ENCODE measurements at places on chromosomes 1 and 21.

DNA sequence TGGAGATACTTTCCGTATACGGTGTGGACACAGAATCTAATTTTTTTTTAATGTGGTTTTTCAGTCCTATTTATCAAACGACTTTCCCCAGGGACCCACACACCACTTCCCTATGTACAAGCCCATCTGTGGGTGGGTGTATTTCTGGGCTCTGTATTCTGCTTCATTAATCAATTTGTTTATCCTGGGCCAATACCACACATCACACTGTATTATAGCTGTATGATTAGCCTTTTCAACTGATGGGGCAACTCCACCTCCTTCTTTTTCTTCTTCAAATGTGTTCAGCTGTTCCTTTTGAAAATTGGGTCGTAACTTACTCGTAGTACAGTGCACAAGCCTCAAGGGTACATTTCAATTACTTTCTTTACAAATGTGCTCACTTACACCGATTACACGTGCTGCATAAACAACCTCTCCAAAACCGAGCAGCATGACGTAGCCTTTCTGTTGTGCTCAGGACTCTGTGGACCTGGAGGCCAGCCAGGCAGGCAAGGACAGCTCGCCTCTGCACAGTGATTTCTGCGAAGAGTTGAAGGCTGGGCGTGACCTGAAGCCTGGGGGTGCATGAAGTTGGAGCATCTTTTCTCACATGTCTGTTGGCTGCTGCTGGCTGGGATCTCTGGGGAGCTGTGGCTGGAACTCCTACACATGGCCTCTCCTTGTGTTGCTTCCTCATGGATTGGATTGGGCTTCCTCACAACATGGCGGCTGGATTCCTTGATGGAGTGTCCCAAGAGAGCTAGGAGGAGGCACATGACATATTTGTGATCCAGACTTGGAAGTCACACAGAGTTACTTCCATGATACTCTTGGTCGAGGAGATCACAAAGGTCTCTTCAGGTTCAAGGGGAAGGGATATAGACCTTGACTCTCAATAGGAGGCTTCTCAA lies 126.5 kb downstream of the CRYAA start:
- no peak for DNase-seq

DNA sequence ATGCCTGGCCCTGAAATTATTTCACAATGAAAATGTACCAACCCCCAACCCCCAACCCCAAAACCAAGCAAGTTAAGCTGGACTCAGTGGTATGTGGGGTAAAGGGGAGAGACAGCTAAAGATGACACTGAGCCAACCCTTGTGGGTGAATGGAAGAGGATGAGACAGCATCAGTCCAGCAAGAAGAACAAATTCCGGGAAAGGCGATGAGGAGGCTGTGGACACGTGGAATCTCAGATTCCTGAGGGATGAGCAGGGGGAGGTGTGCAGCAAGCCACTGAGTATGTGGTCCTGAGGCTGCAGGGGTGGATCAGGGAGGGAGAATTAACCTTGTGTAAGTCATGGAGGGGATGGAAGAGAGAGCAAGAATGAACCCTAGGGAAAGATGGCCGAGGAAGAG lies 14.4 kb upstream of the ZNF362 start:
- DNase-seq: no peak

DNA sequence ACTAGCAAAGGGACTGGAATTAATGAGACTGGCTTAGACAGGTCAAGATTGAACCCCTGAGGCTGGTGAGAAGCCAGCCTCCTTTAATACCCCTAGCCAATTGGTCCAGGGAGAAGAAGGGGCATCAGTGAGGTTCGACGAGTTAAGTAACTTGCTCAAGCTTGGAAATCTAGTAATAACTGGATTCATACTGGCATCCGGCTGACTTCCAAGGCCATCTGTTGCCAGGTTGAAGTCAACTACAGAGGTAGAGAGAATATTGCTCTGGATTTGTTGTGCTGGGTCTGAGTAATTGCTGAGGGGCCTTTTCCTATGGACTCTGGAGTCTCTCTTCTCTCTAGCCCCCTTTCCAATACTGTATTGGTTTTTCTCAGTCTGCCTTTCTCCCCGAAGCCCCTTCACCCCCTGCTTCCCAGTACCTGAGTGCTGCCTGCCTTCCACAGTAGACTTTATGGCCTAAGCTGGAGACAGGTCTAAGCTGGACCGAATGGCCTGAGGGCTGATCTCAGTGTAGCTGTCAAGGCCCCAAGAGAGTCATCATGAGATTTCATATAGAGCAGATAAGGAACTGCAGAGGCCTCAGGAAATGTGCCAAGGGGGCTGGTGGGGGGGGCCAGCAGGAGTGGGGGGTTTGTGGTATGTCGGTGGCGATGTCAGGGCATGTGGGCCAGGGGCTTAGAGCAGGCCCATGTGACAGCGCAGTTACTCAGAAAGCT lies 42.4 kb upstream of the IL19 start:
- DNase-seq: no peak

DNA sequence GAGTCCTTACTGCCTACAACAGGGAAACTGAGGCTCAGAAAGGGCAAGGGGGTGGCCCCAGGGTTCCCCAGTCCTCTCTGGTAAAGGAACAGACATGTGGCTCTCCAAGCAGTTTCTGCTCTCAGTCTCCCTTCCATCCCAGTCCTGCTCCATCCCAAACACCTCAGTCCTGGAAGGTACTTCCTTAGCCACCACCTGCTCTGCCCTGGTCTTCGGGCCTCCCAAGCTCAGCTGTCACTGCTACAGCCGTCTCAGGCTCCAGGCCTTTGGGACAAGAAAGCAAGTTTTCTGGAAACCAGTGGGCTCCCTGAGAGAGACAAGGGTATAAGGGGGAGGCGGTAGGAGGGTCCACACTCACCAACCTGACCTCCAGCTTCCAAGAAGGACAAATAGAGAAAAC lies 23.1 kb upstream of the ADGRB2 start:
- DNase-seq: no peak

GRCh38 chr1:84356881-84357280 lies 41.4 kb upstream of the DNASE2B start:
- DNase-seq: no peak

DNA sequence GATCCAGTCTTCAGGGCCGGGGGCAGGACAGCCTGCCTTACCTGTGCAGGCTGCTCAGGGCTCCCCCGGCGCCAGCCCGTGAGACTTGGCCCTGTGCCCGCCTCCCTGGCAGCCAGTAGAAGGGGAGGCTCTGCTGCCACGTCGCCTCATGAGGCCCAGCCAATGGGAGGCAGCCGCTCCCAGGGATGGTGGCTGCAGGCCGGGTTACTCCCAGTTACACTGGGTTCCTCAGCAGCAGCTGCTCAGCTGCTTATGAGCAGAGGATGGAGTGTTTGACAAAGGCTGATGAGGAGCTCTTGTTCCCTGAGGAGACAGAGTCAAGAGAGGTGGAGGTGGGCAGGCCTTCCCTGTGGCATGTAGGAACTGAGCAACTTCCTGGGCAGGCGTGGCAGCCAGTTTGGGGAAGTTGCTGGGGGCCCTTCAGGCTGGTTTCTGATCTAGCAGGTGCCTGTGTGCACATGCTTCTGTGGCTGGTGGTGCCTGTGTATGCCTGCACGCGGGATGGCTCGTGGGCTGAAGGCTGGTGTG lies 5.5 kb downstream of the MFSD2A start:
- DNase-seq: no peak

GRCh38 chr1:4518621-4519020 lies 135.8 kb upstream of the AJAP1 start:
- no peak for DNase-seq

- DNase-seq: no peak
Measured at GRCh38 chr21:45263534-45263933, 24.2 kb downstream of the POFUT2 start.

DNA sequence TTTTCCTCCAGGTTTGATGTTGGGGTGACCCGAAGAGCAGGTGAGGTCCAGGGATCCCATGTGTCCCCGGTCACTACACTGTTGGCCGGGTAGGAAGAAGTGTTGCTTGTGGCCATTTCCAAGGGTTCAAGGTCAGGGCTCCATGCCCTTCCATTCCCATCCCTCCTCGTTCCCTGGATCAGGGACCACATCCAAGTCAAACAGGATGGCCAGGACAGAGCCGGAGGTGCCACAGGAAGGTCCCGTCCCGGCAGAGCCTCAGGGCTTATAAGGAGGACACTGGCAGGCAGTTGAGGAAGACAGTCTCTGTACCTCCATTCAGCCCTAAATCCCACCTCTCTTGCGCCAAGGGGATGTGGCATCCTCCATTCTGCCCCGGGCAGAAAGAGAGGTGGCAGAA lies 22.0 kb upstream of the FAM131C start:
- DNase-seq: no peak

- DNase-seq: no peak
Measured at GRCh38 chr1:201938440-201939035, 7.8 kb downstream of the LMOD1 start.

DNA sequence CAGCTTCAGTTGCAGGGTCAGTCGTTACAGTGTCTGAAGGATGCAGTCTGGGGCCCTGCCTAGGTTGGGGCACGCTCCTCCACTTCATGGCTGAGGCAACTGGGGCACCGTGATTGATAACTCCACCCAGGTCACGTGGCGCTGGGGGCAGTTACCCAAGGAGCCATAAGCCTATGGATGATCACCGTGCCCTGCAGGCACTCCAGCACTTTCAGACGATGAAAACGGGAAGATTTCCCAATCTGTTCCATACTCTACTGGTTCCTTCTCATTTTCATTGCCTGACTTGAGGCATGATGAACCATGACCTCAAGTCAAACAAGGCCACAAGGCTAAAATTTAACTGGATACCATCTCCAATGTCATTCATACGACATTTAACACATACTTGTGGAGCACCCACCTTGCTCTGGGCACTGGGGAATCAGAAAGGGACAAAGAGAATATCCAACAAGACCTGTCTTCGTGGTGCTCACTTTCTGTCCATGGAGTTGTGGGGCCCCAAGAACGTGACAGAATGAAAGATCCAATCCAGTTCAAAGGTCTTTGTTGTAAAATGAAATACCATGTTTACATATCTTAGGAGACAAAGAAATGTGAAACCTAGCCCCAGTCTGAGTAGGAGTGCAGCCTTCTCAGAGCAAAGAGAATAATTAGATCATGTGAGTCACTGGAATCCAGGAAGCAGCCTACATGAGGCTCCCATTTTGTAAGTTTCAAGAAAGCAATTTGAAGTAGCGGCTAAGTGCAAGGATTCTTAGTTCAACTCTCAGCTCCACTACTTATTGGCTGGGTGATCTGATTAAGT lies 39.4 kb upstream of the SPOCD1 start:
- DNase-seq: no peak

- DNase-seq: no peak
Measured at GRCh38 chr21:34994766-34995631, 54.1 kb downstream of the RUNX1 start.

DNA sequence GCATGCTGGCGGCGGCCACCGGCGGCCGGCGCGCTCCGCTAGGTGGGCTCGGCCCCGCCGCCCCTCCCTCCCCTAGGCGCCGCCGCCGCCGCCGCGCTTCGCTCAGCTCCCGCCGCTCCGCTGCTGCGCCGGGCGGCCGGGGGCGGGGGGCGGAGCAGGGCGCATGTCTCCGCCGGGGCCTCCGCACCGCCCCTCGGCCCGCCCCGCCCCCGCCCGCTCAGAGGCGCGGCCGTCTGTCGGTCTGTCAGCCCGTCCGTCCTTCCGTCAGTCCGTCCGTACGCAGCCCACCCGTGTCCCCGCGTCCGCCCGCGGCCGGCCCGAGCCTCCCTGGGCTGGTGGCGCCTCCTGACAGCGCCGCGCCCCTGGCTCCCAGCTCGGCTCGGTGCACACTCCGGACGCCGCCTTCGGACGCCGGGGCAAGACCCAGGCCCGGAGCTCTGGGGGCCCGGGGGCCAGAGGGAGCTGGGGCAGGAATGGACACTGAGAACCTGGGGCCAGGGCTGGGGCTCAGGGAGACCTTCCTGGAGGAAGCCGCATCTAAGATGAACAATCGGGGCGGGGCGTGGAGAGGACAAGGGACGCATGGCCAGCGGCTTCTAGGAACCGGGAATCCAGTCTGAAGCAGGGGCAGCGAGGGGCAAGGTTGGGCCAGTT lies at the start of gene GPR153:
TSS of gene GPR153 (minus strand) at position 138 of the 654 bp plus-strand sequence. CDS start 6,193 bp downstream, outside the sequence.
- peak; percentile 44 for DNase-seq

GRCh38 chr1:115654125-115654524 lies 12.4 kb downstream of the VANGL1 start:
- DNase-seq: no peak

- DNase-seq: no peak
Measured at GRCh38 chr1:201360486-201360885, 17.0 kb downstream of the TNNT2 start.

- no peak for DNase-seq
Measured at GRCh38 chr1:97340951-97341350, 579.9 kb downstream of the DPYD start.

GRCh38 chr1:182200025-182200812 lies 138.7 kb upstream of the ZNF648 start:
- DNase-seq: no peak

DNA sequence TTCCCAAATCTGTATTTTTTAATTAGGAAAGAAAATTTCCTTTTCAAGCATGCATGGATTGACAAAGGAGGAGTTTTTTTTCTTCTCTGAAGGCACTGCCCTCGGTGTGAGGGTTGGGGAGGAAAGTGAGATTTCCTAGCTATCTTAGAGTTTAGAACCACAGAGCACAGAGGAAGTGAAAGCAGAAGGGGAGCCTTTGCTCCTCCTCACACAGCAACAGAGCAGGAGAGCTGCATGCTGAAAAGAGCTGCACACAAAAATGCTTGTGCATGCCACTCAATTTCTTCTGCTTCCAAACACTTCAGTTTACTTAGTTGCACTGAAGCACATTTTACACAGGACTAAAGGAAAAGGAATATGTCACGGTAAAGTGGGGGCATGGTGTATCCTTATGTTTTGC lies 308.1 kb downstream of the GPATCH2 start:
- no peak for DNase-seq

- no peak for DNase-seq
Measured at GRCh38 chr1:218366322-218367052, 21.4 kb downstream of the TGFB2 start.

DNA sequence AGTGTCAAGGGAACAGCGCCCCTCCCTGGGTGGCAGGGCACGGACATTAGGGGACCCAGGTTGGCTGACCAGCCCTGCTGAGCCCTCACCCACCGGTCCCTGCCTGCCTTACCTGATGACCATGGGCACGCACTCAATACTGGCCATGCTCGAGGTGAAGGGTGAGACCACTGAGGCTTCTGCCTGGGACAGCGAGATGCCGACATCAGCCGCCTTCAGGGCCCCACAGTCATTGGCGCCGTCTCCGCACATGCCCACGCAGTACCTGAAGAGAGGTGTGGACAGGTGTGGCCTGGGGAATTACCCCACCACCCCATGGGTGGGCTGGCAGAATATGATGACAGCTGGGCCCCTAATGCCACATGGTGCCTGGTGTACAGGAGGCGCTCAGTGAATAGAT lies 7.8 kb upstream of the MFAP2 start:
- DNase-seq: no peak

- DNase-seq: no peak
Measured at GRCh38 chr1:59125676-59126320, 171.1 kb upstream of the FGGY start.

Data from immature natural killer cell (primary cell).